GM19239 (cell line): ENCODE measurements at places on chromosomes 11 and 22.

- DNase-seq, result no peak
Measured at GRCh38 chr22:37043209-37043827, 8.2 kb upstream of the KCTD17 start.

DNA sequence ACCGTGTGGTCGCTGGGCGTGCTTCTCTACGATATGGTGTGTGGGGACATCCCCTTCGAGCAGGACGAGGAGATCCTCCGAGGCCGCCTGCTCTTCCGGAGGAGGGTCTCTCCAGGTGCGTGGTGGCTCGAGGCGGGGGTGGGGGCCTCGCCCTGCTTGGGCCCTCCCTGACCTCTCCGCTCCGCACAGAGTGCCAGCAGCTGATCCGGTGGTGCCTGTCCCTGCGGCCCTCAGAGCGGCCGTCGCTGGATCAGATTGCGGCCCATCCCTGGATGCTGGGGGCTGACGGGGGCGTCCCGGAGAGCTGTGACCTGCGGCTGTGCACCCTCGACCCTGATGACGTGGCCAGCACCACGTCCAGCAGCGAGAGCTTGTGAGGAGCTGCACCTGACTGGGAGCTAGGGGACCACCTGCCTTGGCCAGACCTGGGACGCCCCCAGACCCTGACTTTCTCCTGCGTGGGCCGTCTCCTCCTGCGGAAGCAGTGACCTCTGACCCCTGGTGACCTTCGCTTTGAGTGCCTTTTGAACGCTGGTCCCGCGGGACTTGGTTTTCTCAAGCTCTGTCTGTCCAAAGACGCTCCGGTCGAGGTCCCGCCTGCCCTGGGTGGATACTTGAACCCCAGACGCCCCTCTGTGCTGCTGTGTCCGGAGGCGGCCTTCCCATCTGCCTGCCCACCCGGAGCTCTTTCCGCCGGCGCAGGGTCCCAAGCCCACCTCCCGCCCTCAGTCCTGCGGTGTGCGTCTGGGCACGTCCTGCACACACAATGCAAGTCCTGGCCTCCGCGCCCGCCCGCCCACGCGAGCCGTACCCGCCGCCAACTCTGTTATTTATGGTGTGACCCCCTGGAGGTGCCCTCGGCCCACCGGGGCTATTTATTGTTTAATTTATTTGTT lies 2.4 kb downstream of the PIM3 start:
- DNase-seq, result no peak

DNA sequence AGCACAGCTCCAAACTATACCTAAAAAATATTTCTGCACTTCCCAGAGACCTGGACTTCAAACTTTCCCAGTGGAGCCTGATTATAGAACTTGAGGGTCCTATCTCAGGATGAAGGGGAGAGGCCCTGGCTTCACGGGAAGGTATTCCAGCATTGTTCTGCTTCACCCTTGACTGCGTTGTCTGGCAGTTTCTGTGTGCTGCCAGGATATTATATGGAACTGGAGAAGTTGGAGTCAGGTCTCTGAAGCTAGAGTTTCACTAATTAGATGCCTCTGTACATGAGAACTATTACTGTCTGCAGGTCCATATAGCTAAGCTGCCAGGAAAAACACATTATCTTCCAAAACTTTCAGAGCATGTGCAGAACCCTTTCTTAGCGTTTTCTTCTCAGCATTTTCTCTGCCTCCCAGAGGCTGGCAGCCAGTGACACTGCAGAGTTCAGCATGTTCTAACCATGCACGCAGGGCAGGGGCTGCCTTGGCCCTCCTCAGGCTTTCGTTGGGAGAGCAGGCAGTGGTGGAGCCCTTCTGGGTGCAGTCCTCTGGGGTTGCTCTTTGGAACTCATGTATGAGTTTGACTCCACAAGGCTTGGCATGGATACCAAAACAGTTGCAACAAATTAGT lies 99.3 kb downstream of the CWC15 start:
- DNase-seq, result no peak

DNA sequence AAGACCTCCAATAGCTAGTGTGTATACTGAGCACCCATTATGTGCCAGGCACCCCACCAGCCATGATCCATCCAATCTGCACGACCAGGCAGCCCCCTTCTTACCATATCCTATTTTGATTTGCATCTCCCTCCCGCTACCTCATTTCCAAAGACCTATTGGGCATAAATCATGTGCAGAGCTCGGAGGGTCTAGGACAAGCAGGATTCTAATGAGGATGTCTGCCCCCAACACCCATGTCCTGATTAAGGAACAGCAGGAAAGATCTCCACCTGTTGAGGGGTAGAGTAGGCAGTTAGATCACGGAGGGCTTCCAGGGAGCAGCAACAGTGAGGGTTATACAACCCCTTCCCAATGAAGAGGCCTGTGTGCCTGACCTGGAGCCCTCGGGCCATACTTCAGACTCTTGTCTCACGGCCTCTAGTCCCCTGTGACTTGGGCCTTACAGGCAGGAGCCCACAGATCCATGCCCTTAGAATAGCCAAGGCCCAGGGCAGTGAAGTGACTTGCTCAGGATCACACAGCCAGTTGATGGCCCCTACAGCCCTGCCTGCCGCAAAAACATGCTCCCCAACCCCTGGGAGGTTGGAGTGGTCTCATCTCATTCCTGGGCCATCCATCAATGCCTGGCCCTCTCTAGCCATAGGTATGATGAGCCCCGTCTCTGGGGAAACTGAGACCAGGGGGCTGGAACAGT lies 3.5 kb downstream of the RAB3IL1 start:
- no peak for DNase-seq

- no peak for DNase-seq
Measured at GRCh38 chr11:102157219-102157618, 47.0 kb downstream of the YAP1 start.

DNA sequence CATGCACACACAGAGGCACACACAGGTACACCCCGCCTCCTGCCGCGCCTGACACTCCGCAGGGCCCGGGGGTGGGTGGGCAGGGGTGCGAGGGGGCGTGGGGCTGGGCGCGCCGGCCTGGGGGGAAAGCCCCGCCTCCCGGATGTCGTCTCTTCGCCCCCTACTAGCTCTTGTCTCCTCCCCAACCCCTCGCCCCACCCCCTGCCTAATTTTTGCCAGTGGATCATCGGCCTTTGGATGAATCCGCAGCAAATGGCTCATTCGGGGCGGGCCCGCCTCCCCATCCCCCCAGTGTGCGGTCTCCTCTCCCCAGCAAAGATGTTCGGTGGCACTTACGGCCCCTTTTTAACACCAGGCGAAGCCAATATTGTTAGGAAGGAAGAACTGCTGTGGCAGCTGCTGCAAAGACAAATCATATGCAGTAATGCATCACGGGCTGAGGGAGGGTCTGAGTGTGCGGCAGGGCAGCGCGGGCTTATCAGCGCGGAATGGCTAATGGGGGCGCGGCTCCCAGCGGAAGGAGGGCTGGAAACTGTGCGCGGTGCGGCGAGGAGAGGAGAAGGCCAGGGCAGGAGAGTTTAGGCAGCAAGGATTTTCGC lies 13.4 kb upstream of the NECTIN1 start:
- DNase-seq, result no peak

- DNase-seq, result no peak
Measured at GRCh38 chr22:47204002-47204979, 441.8 kb downstream of the TBC1D22A start.

DNA sequence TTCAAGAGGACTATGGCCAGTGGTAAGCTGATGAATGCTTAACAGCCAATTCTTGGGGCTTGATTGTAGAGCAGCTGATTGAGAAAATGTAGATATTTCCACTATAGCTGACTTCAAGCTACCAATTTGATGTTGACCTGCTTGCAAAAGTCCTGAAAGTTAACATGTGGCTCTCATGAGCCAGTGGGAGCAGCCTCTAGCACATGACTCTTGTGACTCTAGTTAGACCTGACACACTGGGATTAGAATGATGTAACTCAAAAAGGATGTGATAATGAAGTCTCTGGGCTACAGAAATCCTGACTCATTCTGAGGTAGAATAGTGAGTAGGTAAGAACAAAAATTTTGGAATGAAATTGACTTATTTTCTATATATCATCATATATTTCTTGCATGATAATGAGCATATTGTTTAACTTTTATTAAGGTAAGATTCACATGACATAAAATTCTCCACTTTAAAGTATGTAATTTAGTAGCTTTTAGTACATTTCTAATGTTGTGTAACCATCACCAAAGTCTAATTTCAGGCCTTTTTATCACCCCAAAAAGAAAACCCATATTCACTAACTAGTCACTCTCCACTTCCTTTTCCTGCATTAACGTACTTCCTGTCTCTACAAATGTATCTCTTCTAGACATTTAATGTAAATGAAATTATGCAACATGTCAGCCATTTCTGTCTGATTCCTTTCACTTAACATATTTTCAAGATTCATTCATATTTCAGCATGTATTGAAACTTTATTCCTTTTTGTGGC lies 16.1 kb upstream of the OR52H1 start:
- no peak for DNase-seq

- DNase-seq, result peak; percentile 46
Measured at GRCh38 chr22:43060183-43060582, 29.0 kb downstream of the TTLL1 start.

DNA sequence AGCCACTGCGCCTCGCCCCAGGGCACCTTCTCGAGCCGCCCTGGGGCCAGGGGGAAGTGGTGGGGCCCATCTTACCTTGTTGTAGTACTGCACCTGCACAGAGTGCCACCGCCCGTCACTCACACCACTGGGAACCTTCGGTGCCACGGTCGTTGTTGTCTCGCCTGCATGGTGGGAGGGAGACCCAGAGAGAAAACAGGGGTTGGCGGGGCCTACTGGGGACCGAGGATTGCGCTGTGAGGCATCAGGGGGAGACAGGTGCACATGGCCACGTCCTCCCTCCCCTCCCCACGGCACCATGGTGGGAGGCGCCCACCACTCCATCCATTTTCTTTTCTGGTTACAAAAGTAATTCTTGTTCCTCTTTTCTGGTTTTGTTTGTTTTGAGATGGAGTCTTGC lies 97.8 kb downstream of the TRMU start:
- DNase-seq, result no peak

DNA sequence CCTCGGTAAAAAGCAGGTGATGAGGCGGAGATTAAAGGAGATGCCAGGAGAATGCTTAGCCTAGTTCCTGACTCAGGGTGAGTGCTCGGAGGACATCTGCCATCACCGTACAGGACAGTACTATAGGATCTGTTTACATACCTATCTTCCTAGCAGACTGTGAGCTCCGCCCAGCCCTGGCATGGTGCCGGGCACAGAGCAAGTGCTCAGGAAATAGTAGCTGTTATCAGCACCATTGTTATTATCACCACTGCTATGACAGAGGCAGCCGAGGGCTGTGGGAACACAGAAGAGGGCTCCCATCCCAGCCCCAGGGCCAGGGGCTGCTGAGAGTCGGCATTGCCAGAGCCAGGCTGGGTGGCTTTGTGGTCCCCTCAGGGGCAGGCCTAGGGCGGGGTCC lies 642 bp upstream of the SEPTIN3 start:
- no peak for DNase-seq

DNA sequence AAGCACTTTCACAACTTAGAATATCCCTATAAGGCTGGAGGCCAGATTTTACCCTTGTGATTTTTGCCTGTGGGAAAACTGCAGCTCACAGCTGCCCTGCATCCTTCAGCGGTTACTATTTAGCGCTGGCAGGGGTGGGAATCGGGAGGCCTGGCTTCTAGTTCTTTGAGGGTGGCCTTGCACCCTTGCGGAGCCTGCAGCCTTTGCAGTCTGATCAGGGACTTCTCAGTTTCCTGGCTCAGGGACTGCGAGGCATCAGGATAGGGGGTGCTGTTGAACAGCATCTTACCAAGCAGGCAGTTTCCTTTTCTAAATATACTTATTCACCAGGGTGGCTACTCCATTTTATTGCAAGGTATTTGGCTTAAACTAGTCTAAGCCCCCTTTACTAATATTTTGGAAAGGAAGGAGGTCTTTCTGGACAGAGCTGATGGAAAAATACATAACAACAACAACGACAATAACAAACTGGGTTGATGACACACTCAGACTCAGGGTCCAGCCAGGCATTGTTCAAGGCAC lies 2.9 kb upstream of the APOA1 start:
- DNase-seq, result no peak

- no peak for DNase-seq
Measured at GRCh38 chr11:26741036-26741435, 19.2 kb upstream of the SLC5A12 start.

DNA sequence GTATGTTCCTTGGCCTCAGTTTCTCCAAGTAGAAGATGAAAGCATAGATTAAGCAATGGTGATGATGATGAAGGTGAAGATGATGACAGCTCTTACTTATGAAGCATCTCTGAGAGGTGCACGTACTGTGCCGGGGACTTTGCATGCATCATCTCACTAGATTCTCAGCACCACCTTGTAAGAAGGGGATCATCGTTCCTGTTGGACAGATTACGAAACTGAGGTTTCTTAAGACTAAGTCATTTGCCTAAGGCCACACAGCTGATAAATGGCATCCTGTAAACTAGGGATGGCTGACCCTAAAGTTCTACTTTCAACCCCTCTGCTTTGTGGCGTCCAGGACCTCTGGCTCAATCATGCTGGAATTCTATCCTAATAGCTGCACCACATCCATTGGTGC lies 8.7 kb downstream of the MS4A15 start:
- no peak for DNase-seq
